Naive B cell (primary cell): ENCODE measurements at places on chromosomes 12 and 14. TPM values are rescaled to one million over a fixed set of nuclear protein-coding genes. Genes with fewer than 3 reads are reported as not detected.

GRCh38 chr12:53751336-53752191, at the start of gene CISTR:
Gene CISTR (minus strand): TSS chr12:53751979.
- peak; percentile 82 for DNase-seq

GRCh38 chr12:96919510-96920210, 12.6 kb downstream of the NEDD1 start:
- no peak for DNase-seq

DNA sequence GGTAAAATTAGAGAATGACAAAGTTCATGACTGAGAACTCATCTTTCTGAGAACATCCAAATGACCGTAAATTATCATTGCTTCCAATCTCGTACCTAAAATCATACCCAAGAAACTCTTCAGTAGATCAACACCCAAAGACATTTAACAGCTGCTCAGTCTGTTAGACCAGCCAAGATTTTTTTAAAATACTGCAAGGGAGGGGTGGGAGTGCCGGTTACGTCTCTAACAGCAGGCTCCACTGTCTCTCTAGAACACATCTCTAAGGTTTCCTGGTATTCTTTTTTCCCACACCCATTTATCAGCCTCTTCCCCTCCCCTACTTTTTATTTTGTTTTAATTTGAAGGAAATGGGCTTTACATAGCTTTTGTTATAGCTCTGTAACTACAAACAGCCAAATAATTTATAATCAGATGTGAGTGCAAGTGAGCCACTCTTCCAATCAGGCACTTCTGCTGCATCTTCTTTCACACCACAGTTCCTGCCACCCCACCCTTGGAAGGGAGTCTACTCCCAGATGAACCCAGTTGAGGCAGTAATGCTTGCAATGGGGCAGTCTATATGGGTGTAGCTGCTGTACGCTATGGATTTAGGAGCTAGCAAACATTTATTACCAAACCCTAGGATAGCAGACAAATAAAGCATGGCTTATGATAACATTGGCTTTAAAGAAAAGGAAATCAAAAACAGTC, 21.9 kb downstream of the PTPRB start:
- DNase-seq, result no peak

DNA sequence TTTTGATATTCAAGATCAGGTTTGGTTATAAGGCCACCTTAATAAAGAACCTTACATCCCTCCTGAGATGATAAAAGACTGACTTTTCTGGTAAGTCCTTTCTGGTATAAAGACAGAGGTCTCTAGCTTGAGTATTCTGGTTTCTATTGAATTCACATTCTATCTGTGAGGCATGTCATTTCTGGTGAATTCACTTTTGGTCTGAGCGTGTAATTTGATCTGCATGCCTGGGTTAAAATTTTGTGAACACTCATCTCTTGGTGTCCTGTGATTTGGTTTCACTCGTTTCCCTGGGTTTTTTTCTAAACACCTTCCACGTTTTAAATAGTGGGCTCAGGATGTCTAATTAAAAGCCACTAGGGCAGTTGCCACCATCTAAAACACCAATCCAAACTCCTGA, 12.2 kb downstream of the EIF5 start:
- DNase-seq, result no peak

- DNase-seq, result no peak
Measured at GRCh38 chr14:53979747-53980642, 23.4 kb upstream of the BMP4 start.

DNA sequence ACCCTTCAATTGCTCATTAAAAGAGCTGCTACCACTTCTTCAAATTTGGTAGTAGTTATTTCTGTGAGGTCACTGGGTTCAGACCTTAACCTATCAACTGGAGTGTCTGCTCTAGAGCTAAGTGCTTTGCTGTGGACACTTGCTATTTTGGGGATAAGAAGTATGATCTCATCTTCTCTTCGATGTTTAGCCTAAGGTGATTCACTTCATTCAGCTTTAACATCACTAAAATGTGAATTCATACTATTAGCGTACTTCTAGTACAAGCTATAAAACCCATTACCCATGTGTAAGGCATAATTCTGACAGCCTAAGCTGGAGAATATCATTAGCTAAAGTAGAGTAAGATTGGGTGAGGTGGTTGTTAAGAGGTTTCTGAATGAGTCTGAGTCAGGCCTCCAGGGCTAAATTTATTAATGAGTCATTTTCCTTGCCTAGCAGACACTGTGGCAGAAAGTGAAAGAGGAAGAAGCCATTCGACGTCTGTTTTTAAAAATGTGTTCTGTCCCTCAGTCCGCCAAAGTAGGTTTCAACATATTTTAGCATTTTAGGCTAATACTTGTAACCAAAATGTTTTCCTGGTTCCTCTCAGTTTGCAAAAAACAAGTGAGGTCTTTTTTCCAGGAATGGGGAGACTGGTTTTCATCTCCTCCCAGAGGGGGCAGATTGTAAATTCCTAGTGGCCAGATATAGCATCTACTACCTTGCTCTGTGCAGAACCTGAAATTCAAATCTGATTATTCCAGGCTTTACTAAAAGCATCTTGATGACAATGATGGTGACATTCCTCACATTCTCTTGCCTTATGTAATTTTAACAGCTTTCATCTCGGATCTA, 103.6 kb downstream of the SSPN start:
- DNase-seq, result peak; percentile 54

- no peak for DNase-seq
Measured at GRCh38 chr14:90442388-90442787, 45.6 kb downstream of the CALM1 start.

GRCh38 chr14:100192672-100193416, 33.4 kb upstream of the DEGS2 start:
- peak; percentile 100 for DNase-seq

GRCh38 chr14:22908601-22909000, 10.3 kb downstream of the RBM23 start:
- no peak for DNase-seq

- no peak for DNase-seq
Measured at GRCh38 chr12:19212245-19212644, 82.7 kb downstream of the PLEKHA5 start.

DNA sequence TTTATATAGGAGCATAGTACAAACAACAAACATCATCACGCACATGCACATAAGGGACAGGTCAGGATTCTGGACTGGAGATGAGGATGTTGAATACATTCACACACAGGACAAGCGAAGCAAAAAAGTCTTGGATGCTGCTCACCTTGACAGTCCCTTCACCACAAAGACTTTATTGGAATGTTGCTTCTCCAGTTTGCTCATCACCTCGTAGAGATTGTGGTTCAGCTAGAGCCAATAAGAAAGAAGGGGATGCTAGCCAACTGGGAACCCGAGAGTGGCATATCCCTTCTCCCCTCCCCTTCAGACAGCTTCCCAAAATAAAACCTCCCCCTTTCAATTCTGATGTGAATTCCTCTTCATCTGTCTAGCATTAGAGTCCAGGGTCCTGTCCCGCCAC, 25.4 kb upstream of the SMAGP start:
- DNase-seq, result no peak

- no peak for DNase-seq
Measured at GRCh38 chr14:105930572-105930971, 404.2 kb downstream of the TMEM121 start.

DNA sequence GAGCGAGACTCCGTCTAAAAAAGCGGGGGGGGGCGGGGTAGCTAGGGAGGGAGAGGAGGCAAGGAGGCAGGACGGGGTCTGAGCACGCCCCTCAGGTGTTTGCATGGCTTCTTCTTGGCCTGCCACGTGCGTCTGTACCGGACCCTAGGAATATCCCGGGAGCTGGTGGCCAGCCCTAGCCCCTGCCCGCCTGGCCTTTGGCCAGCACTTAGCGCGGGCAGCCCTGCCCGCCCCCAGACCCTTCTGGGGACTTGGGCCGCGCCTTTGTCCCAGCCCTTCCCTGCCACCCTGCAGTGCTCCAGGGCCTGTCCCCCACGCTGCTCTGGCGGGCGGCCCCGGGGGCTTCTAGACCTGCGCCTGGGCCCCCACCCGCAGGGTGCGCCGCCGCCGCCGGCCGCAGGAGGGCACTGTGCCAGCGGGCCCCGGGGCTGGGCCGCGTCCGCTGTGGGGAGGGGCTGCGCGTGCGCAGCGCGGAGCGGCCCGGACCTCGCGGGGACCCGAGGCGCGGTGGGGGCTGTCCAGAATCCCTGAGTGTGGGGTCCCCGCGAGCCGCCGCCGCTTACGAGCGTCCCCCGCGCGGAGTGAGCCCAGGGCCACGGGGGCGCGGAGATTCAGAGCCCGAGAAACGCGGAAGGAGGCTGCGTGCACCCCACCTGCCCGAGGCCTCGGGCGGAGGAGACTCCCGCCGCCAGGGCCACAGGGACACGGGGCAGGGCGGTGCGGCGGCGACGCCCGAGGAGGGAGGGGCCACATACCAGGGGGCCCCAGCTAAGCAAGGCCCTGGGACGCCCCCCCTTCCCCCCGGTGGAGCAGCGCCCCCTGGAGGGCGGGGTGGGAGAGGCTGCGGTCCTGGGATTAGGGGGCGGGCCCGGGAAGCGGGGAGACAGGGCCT, 21.0 kb downstream of the SLC25A29 start:
- peak; percentile 83 for DNase-seq

DNA sequence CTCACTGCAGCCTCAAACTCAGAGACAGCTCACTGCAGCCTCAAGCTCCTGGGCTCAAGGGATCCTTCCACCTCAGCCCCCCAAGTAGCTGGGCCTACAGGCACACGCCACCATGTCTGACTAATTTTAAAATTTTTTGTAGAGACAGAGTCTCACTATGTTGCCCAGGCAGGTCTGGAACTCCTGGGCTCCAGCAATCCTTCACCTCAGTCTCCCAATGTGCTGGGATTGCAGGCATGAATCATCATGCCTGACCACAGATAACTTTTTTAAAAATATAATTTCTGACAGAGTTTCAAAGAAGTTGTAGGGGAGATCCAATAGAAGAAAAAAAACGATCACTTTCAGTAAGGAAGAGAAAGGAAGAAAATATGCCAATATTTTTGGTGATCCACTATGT, 189.7 kb upstream of the CDKN3 start:
- DNase-seq, result no peak

DNA sequence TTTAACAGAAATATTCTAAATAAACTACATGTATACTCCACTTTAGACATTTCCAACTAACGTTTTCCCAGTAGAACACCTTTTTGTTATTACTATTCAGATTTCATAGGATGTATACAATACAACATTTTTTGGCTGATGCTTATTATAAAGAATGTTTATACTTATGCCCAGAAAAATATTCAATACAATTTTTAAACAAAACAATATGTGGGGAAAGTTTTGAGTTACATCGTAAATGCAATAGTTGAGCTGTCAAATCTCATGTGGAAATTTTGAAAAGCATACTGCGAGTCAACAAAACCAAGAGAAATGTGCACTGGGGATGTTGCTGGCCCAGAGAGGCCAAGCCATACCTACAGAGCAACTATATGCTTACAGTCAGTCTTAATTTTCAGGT, 18.2 kb upstream of the MON2 start:
- no peak for DNase-seq

DNA sequence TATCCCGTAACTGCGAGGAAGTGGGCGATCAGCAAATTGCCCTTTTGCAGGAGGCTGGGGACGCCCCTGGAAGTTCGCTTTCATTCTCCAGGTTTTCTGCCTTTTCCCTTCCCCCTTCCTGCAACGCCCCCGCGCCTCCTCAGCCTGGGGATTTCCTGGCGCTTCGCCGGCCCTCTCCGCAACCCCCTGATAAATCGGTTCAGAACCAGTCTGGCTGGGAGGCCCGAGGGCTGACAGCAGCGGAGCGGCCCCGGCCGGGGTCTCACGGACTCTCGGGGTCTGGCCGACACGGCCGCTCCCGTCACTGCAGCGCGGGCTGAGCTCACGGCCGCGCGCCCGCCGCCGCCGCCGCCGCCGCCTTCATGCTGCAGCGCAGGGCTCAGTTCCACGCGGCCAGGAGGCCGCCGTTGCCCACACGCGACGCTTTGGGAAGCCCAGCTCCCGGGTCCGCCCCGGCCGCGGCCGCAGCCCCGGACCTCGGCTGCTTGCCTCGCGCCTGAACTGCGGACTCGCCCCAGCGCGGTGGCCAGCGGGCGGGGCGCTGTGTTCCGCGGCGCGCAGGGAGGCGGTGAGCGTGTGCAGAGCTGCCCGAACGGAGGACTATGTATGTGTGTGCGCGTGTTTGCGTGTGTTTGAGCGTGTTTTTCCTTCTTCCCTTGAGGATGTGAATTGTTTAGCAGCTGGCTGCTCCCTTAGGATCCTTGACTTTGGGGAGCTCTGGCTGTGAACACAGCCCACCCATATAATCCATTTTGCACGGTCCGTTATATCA, at the start of gene LRFN5:
Gene LRFN5, plus strand, starts transcription at position 345 of the 772 bp plus-strand sequence.
- no peak for DNase-seq

- peak; percentile 79 for DNase-seq
Measured at GRCh38 chr12:31832740-31833729, 104.2 kb upstream of the AMN1 start.

- DNase-seq, result no peak
Measured at GRCh38 chr12:112948806-112949205, 10.5 kb downstream of the OAS3 start.

DNA sequence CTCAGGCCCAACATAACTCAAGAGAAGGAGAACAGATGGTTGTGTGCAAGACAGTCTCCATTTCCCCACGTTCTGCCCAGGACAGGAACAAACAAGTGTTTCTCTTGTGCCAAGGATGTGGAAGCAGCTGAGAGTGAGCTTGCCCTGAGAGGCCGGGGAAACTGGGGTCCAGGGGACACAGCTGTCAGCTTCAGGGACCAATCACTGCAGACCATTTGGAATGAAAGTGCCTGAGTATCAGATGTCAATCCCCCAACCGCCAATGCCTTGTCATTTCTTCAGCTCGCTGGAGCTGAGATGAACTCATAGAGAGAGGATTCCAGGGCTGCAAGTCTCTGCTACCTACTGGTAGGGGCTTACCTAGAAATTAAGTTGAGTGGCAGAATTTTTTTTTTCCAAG, 71.9 kb upstream of the METAP2 start:
- no peak for DNase-seq

- no peak for DNase-seq
Measured at GRCh38 chr12:26705851-26706250, 127.1 kb downstream of the ITPR2 start.

GRCh38 chr14:32481707-32482106, 152.6 kb downstream of the AKAP6 start:
- DNase-seq, result no peak

GRCh38 chr14:97116546-97116945, 319.4 kb downstream of the VRK1 start:
- no peak for DNase-seq

- no peak for DNase-seq
Measured at GRCh38 chr12:32331133-32331532, 68.2 kb upstream of the FGD4 start.

- no peak for DNase-seq
Measured at GRCh38 chr12:112368856-112369255, 13.4 kb downstream of the HECTD4 start.

DNA sequence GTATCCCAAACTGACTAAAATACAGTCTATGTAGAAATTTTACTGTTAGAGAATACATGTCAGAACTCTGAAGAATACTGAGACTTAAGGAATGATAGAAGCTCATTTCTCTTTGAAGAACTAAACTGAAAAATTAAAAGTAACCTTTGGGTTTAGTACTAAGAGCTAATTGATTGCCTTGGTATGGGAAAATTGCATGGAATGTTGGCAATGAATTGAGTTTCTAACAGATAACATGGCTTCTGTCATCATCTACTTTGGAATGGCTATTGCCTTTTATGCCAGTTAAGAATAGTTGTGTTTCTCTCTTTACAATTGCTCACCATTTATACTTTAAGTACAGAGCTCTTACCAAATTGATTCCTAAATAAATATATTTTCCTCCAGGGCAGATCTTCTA, 308.8 kb upstream of the SYT1 start:
- DNase-seq, result no peak

Gene MSRB3
- polyA plus RNA-seq, result 0.47 TPM

Gene KCNJ8
- polyA plus RNA-seq, result not detected

Gene KRT74
- polyA plus RNA-seq, result not detected

Gene CDKL1
- 14.5 TPM for polyA plus RNA-seq

Gene PFKM
- 12.2 TPM for polyA plus RNA-seq

Gene CLEC7A
- 0.78 TPM for polyA plus RNA-seq

Gene ZDHHC22
- not detected for polyA plus RNA-seq

Gene ALDH1L2
- polyA plus RNA-seq, result not detected
